ENCODE measurements at places on chromosomes 2 and 18.

- no peak for DNase-seq
Observed at GRCh38 chr2:226524381-226524843, 275.2 kb downstream of the IRS1 start.

DNA sequence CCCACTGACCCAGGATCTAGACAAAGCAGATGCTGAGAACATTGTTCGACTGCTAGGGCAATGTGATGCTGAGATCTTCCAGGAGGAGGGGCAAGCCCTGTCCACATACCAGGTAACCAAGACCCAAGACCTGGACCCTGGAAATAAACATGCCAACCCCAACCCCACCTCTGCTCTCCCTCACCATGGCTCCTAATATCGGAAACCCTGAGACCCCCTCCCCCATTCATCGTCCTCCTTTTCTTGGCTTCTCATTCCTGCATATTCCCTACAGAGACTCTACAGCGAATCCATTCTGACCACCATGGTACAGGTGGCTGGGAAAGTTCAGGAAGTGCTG lies 619 bp downstream of the GCKR start:
- DNase-seq, result no peak

DNA sequence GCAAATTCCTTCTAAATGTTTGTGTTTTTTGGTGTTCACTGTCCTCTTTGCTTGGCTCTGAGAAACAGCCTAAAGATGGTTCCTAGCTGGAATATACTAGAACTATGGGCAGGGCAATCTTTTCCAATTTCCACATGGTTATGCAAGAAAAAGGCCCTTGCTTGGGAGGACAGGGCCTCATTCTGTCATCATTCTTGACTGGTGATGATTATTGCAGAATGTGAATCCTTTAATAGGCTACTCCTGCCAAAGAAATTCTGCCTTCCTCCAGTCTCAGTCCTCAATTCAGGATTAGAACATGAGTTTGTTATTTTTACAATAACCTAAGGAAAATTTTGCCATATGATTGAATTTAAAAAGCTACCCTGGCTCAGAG lies 218.7 kb downstream of the HNMT start:
- no peak for DNase-seq

DNA sequence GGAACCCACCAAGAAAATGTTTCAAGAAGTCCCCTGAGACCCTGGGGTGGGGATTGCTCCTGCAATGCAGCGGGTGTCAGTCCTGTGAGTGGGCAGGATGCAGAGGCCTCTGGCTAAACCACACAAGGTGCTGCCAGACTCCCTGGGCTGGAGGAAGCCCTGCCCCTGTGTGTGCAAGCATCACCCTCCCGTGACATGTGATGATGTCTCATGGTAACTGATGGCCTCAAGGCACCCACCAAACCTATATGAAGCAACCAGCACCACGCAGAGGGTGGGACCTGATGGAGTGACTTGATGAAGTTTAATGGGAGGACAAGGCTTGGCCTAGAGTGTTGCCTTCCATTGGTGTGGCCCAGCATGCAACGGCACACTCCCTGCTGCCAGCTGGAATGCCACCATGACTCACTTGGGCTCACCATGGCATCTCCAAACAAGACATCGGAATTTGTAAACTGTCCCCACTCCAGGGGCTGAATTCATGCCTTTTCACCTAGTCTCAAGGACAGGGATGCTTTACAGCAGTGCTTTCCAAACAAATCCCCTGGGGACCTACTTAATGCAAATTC lies 8.7 kb upstream of the SLC14A1 start:
- no peak for DNase-seq

GRCh38 chr2:39696838-39697237 lies 31.1 kb downstream of the TMEM178A start:
- DNase-seq, result peak; percentile 82

- no peak for DNase-seq
Observed at GRCh38 chr2:165795011-165795410, 964 bp upstream of the GALNT3 start.

DNA sequence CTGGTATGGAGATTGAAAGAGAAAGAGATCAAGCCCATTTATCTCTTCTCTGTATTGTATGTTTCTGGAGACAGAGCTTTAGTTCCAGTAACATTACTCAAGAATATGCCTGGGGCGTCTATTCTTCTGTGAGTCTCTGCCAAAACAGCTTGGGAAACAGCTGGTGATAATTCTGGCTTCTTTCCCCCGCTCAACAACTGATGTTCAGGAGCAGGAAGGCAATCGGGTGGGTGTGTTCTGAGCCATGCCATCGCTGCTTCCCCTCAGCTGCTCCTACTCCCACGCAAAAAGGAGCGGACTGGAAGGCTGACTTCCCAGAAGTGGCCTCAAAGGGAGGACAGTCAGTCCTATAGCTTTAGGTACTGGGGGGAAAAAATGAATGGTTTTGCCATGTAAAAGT lies 695.1 kb downstream of the PLCL1 start:
- no peak for DNase-seq

DNA sequence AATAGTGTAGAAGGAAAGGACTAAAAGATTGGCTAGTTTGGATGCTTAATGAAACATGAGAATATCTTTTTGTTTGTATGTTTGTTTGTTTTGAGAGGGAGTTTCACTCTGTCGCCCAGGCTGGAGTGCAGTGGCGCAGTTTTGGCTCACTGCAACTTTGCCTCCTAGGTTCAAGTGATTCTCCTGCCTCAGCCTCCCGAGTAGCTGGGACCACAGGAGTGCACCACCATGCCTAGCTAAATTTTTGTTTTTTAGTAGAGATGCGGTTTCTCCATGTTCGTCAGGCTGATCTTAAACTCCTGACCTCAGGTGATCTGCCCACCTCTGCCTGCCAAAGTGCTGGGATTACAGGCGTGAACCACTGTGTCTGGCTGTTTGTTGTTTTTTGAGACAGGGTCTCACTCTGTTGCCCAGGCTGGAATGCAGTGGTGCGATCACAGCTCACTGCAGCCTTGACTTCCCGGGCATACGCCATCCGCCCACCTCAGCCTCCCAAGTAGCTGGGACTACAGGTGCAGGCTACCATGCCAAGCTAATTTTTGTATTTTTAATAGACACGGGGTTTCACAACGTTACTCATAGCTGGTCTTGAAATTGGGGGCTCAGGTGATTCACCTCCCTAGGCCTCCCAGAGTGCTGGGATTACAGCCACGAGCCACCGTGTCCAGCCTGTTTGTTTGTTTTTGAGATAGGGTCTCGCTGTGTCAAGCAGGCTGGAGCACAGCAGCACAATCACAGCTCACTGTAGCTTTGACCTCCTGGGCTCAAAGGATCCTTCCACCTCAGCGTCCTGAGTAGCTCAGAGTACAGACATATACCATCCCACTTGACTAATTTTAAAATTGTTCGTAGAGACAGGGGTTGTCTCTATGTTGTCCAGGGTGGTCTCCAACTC lies 209.2 kb downstream of the MYCN start:
- DNase-seq, result no peak

GRCh38 chr2:241070811-241071676 lies 31.0 kb downstream of the MTERF4 start:
- no peak for DNase-seq

DNA sequence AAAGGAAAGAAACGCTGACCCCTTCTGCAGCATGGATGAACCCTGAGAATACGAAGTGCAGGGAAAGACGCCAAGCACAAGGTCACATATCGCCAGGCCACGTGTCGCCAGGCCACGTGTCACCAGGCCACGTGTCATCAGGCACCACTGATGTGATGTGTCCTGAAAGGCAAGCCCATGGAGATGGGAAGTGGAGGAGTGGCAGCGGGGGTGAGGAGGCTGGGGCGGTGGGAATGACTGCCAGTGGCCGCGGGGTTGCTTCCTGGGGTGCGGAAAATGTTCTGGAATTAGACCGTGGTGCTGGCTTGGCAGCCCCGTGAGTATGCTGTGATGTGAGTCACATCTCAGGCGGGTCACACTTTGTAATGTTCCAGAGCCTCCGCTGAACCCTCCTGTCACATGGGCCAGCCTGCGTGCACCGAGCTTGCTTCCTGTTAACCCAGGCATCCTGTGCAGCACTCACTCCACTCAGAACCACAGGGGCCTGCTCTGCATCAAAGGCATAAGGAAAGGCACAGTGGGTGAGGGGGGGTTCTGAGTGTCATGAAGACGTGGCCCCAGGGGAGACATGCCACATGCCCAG lies 39.0 kb downstream of the SLC66A2 start:
- no peak for DNase-seq

DNA sequence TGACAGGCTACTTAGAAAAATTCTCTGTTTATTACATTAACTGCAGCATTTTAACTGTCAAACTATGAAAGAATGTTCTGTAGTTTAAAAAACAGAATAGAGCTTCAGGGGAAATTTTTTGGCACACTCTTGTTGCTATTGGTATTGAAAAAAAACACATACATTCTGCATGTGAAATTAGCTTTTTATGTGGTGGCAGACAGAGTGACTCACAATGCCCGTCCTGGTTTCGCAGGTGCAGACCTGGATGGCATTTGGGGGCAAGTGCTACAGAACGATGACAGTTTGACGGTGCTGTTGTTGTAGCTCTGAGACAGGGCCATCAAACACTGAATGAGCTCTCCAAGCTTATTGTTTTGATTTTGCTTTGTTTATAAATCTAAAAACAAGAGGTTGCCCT lies 105.0 kb upstream of the MAP3K20 start:
- DNase-seq, result no peak

GRCh38 chr2:229193281-229193680 lies 77.8 kb downstream of the PID1 start:
- DNase-seq, result no peak

GRCh38 chr18:23260926-23261590 lies 125.8 kb downstream of the CABLES1 start:
- DNase-seq, result no peak

GRCh38 chr2:201114846-201115245 lies 1.1 kb upstream of the CFLAR start:
- no peak for DNase-seq

- DNase-seq, result no peak
Observed at GRCh38 chr2:215998636-215999035, 14.7 kb downstream of the MREG start.

DNA sequence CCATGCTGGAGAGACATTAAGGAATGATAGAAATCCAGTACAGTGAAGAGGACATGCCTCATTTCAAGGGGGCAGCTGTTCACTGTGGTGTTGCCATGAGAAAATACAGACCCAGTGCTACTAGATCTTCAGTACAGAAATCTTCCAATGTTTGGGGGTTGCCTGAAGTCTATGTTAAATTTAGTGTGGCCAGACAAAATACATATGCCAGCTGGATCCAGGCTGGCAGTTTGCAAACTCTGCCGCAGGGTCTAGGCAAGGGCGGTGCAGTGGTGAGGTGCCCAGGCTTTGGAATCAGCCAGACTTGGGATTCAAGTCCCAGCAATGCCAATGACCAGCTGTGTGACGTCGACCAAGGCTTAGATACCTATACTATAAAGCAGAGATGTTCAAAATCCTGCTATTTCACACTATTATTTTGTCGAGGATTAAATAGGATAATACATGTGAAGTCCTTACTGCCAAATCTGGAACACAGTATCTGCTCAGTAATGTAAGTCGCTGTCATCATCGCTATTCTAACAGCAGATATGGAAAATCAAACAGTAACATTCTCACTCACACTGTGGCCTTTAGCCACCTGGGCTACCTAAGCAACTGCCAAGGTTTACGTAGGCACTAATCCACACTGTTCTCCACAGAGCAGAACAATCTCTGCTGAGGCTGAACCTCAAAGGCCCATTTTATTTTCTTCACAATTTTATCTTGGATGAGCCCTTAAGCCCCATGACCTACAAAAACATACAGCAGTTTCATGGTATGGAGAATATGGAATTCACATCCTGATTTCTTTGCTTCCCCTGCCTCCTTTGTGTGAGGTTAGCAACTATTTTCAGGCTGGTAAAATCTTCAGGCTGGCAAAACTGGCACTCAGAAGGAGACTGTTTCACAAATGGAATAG lies 5.9 kb upstream of the TMSB10 start:
- no peak for DNase-seq

- no peak for DNase-seq
Observed at GRCh38 chr2:60136913-60137312, 416.5 kb downstream of the BCL11A start.

- DNase-seq, result no peak
Observed at GRCh38 chr2:224211791-224212190, 172.7 kb upstream of the SERPINE2 start.

DNA sequence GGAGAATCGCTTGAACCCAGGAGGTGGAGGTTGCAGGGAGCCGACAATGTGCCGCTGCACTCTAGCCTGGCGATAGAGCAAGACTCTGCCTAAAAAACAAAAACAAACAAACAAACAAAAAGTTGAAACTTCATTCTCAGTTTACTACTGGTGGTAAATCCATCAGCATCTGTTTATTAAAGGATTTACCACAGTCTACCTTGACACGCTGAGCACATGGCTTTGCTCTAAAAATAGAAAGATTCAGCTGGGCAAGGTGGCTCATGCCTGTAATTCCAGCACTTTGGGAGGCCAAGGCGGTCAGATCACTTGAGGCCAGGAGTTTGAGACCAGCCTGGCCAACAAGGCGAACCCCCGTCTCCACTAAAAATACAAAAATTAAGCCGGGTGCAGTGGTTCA lies 201.3 kb downstream of the TGIF1 start:
- no peak for DNase-seq

DNA sequence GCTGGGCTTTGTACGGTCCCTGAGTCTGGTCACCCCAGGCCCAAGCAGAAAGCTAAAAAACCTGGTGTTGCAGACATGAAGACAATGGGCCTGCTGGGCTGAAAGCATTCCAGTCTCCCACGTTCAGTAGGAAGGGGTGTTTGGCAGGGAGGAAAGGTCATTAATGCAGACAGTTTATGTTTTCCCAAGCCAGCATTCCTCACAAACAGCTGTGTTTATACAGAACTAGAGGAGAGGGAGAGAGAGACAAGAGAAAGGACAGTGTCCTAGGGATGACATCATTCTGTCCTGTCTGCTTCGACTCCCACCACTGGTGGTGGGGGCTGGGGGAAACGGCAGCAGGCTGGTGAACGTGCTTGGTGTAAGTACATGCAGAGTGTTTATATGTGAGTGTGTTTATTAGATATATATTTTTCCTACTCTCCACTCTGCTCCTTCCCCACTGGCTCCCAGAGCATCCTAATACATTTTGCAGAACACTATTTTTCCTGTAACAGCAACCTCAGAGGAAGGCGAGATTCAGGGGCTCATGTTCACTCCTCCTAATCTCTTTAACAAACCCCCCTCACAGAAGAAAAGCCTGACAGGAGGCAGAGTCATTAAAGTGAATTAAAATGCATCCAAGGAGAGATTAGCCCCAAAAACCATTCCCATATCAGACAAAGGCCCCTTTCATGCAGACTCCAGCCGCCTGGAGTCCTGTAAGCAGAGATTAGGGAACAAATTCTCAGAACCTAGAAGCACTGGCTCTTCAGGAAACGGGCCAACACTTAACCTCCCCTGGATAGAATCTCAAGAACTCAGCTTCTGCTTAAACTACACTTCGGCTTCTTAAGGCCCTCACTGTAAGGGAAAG lies 380.4 kb downstream of the TNS1 start:
- peak; percentile 52 for DNase-seq
